GM13977 (cell line): ENCODE measurements at places on chromosomes 11 and 22.

DNA sequence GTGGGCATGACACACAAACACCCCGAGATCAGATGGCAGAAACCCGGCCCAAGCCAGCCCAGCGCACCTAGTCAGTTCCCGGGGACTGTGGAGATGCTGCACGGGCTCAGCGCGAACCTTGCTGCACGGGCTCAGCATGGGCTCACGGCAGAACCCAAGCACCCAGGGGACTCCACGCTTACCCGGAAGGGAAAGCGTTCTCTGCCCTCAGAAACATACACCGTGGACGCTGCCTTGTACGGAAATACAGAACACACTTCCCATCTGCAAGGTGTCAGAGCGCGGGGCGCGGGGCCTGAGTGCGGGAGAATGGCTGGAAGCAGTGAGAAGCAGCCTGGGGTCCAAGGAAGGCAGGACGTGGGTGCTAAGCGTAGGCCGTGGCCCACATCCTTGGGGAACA lies 319.9 kb downstream of the NTM start:
- DNase-seq: no peak

- DNase-seq: no peak
These were observed 31.6 kb downstream of the SGSM3 start for GRCh38 chr22:40401981-40402406.

- DNase-seq: no peak
These were observed 38.3 kb downstream of the PDE2A start for GRCh38 chr11:72635933-72636332.

DNA sequence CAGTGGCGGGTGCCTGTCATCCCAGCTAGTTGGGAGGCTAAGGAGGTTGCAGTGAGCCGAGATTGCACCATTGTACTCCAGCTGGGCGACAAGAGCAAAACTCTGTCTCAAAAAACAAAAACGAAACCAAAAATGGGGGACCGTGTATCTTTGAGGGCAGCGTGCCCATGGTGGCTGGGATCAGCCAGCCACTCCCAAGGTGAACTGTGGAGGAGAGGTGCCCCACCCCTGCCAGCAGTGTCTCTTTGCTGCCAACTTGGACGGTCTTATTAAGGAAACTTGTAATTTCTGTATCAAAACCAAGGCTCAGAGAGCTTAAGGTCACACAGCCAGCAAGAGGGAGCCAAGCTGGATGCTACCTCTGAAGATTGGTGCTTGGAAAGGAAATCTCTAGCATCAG lies 147.7 kb downstream of the CACNA1I start:
- DNase-seq: no peak

GRCh38 chr11:65861533-65862183 lies 1.4 kb downstream of the MUS81 start:
- DNase-seq: no peak

- DNase-seq: no peak
These were observed 35.6 kb upstream of the ACER3 start for GRCh38 chr11:76824980-76825725.

GRCh38 chr11:34416766-34417165 lies 22.0 kb upstream of the CAT start:
- DNase-seq: no peak

DNA sequence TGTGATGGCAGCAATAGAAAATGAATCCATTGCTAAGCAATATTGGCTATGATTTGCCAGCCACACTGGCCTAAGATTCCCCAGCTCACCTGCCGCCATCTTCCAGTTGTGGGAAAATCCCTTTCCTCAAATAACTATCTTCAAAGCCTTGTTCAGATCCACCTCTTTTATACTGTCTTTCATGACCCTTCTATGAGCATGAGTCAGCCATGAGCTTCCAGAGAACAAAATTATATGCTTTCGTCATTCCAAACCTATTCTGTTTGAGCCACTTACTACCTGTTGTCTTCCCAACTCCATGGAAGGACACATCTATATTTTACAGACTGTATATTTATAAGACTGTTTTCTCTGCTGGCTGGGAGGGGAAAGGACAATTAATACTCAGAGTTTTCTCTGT lies 25.0 kb upstream of the PRSS23 start:
- DNase-seq: no peak

GRCh38 chr22:46953968-46954765 lies 191.7 kb downstream of the TBC1D22A start:
- no peak for DNase-seq

- no peak for DNase-seq
These were observed 69.2 kb downstream of the SYT13 start for GRCh38 chr11:45216901-45217300.

GRCh38 chr11:118343981-118344515 lies at the start of gene CD3G:
TSS of gene CD3G (plus strand) at chr11:118344344. CDS start at chr11:118344424, 80 bp downstream.
- no peak for DNase-seq

DNA sequence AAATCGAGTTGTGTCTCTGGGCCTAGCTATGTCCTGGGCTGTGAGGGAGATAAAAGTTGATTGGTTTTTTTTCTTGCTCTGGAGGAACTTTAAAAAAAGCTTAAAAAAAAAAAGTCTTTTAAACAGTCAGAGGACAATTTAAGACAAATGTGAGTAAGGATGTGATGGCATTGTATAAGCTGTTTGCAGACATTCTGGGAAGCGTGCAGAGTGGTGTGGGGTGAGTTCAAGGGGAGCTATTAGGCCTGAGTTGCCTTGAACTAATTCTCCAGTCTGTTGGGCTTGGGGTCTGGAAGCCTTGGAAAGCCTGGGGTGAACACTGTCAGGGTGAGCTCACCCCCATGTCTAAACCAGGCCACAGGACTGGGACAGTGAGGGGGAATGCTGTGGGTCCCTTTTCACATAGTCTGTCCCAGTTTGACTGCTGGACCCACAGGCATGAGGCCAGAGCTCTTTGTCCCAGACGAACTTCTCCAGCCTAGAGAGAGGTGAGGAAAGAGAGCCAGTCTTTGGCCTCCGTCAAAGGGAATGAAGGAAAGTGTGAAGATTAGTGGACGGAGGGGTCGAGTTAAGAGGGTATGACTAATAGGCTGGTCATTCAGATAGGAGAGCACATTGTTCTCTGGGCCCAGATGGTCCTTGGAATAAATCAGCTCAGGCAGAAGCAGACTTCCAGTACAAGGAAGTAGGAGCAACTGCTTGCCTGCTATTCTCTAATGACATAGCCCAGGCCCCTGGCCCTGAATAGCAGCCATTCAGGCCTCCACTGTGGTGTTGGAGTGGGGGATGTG lies 76.4 kb upstream of the NNMT start:
- no peak for DNase-seq

DNA sequence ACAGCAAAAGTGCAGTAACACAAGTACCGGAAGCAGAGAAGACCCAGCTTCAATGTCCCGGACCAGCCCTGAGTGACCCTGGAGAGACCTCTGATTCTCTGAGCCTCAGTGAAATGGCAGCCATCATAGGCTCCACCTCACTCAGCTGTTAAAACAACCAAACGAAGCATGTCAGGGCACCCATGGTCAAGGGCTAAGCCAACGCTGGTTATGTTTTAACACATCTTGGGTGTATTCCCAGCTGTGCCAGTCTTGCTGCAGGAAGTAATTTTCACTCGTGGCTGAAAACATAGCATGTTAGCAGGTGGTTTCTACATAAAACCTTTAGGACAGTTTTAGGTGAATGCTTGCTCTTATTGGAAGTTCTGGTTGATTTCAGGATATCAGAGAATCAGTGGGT lies 30.9 kb downstream of the LMO2 start:
- DNase-seq: no peak
